ENCODE measurements at places on chromosomes 12 and 14.

DNA sequence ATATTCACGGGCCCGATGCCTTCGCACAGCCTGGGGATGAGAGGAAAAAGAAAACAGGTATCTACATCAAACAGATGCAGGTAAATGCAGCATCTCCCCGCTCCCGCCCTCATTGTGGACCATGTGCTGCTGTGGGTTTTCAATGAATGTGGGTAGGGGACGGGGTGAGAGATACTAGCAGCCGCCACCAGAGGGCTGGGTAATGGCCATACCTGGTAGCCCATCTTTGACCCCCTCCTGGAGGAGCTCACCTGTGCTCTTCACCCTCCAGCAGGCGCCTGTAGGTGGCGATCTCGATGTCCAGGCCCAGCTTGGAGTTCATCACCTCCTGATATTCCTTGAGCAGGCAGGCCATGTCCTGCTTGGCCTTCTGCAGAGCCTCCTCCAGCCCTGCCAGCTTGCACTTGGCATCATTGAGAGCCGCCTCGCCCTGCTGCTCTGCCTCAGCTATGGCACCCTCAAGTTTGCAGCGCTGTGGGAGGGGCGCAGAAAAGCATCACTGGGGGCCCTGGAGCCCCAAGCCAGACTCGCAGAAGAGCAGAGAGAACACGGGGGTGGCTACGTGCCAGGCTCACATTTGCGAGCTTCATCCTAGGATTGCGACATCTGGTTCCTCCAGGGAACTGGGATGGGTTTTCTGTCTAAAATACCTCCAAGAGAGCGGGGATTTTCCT lies 10.2 kb downstream of the KRT82 start:
- DNase-seq = no peak

DNA sequence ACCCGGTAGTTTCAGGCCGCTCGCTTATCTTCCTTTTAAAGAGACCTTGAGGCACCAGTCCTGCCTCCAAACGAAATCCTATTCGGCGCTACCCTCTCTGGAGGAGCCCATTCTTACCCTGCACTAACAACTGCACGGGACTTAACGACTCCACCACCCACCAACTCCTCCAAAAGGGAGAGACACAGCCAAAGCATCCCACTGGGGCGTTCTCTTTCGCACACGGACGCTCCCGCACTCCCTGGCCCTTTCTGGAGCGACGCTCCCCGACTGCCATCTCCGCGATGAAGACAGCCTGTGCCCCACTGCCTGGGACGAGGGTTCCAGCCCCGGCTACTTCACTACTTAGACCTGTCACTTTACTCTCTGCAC lies 650 bp downstream of the GALC start:
- no peak for DNase-seq

DNA sequence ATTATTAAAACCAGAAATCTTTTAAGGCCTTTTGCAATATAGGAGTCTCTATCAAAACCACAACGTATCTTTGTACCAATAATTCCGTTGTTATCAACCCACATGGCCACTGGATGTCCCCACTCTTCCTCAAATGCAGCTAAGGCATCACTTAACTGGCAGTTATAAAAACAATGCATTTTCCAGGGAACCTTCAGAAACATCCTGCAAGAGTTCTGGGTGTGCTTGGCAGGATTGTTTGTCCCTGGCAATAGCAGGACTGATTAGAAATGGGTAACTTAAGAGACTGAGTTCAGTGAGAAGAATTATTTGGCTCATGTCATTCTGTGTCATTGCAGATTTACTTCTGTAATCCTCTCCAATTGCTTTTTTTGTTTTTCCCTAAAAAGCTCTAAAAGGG lies 112.0 kb downstream of the SLC15A5 start:
- DNase-seq = peak; percentile 58

GRCh38 chr12:20561871-20562270 lies 133.3 kb upstream of the SLCO1C1 start:
- DNase-seq = no peak

GRCh38 chr14:38618514-38618913 lies 362.6 kb upstream of the CLEC14A start:
- no peak for DNase-seq

GRCh38 chr12:20593611-20594010 lies 101.5 kb upstream of the SLCO1C1 start:
- DNase-seq = no peak

- DNase-seq = peak; percentile 21
Measured at GRCh38 chr12:62632411-62632918, 165.8 kb downstream of the MON2 start.

- DNase-seq = peak; percentile 25
Measured at GRCh38 chr12:15001733-15002382, 29.0 kb downstream of the PDE6H start.

- DNase-seq = peak; percentile 73
Measured at GRCh38 chr14:90062127-90062794, 467 bp downstream of the KCNK13 start.

GRCh38 chr14:102727336-102728095 lies 49.7 kb upstream of the TRAF3 start:
- DNase-seq = no peak

Measured in NCI-H1092 (cell line).